ENCODE measurements at places on chromosomes 13 and 19.

DNA sequence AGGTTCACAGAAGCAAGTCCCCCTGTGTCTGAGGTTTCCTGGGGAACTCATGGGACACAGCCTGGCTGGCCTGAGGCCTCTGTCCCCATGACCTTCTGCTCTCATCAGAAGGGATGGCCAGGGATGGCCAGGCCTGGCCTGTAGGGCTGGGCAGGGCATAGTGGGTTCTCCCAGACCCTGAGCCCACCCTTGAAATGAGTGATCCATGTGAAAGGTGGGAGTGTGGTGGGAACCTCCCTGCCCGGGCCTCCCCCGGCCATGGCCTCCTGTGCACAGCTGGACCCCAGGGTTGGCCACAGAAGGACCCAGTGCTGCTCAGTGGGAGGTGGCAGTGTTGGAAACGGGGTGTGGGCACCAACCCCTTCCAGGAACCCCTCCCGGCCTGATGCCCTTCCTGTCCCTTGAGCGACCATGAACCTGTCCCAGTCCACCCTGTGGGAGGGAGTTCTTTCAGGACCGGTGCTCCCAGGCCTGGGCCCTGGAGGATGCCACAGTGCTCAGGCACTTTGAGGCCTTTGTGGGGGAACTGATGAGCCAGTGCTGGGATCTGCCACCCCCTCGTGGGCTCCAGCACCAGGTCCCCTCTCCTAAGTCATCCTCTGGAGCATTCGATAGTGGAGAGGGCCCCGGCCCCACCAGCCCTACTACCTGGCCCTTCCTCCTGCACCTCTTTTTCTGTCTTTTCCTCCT is 15.5 kb upstream of the ZNF14 start:
- no peaks in the 10 kb centered on the region for H3K27me3 ChIP-seq
- H3K27ac ChIP-seq: no peak overlapping the region
- no peak overlapping the region for H3K4me3 ChIP-seq
- H3K4me1 ChIP-seq: no peaks in the 10 kb centered on the region
- DNase-seq: no peak

DNA sequence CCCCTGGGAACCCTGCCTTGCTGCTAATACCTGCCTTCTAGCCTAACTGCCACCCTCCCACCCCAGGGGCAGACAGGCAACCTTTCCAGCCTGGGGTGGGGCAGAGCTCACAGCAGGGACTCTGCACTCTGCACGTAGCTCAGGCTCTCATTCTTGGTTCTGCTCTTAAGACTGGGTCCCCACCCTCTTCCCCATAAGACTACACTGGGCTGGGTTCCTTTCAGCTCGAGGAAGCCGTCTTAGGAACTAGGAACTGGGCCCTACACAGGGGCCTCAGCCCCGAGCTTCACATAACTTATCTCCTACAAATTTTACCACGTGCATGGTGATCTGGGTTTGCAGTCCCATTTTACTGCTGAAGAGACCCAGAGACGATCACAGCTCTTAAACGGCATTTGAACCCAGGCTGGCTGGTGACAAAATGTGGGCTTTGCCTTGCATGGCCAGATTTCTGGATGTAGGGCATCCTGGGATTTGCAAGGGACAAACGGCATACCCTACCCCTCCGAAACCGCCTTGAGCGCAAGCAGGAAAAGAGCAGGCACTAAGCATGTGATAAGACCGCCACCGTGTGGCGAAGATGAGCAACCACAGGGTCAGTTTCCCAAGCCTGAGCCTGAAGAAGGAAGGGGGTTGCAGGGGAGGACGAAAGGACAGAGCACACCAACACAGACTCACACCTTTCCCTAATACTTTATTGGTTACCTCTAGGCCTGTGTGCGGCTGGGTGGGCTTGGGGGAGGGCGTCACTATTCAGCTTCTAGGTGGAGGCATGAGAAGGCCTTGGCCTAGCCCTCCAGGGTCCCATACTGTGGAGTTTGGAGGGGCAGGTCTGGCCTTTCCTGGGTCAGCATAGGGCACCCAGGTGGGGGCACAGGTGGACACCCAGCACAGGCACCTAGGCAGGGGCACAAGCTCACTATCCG is 5.1 kb downstream of the JUNB start:
- H3K27me3 ChIP-seq: no peaks in the 10 kb centered on the region
- H3K4me1 ChIP-seq: peaks cover 18% of the 10 kb centered on the region
- no peak overlapping the region for H3K4me3 ChIP-seq
- H3K27ac ChIP-seq: peak overlapping the region; percentile 55

- peak within 1 kb of the TSS; percentile 100 for H3K27ac ChIP-seq
- peak within 1 kb of the TSS; percentile 99 for H3K4me3 ChIP-seq
- no peaks in the 10 kb centered on the region for H3K36me3 ChIP-seq
- no peak for DNase-seq
These were observed at the start of gene CDC34 for GRCh38 chr19:531753-532560. CDC34 (plus strand) TSS chr19:531760; CDS start chr19:531932, 172 bp downstream.

GRCh38 chr13:114272977-114273376 is 8.4 kb upstream of the UPF3A start:
- no peak overlapping the region for H3K4me3 ChIP-seq
- peaks cover 4% of the 10 kb centered on the region for H3K36me3 ChIP-seq
- no peak overlapping the region for H3K27ac ChIP-seq
- no peaks in the 10 kb centered on the region for H3K4me1 ChIP-seq

DNA sequence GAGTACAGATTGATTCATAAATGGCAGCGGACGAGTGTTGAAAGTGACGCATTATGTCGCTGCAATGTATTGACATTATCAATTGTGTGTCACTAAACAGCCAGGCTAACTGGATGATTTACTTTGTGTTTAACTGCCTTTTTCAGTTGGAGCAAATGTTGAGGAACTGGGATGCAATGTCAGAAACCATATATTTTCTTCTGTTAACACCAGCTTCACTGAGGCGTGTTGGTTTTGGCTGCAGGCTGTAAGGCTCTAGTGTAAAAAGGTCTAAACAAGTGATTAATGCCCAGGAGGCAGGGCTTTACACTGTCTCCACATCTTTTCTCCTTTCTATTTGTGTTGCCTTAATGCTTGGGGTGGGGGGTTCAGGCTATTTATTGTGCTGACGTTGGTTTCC is 80.1 kb downstream of the GGACT start:
- H3K4me3 ChIP-seq: no peak overlapping the region
- H3K4me1 ChIP-seq: no peaks in the 10 kb centered on the region
- no peak for DNase-seq

Data from hepatocyte (in vitro differentiated cells).